ENCODE measurements at places on chromosomes 5 and 9.

DNA sequence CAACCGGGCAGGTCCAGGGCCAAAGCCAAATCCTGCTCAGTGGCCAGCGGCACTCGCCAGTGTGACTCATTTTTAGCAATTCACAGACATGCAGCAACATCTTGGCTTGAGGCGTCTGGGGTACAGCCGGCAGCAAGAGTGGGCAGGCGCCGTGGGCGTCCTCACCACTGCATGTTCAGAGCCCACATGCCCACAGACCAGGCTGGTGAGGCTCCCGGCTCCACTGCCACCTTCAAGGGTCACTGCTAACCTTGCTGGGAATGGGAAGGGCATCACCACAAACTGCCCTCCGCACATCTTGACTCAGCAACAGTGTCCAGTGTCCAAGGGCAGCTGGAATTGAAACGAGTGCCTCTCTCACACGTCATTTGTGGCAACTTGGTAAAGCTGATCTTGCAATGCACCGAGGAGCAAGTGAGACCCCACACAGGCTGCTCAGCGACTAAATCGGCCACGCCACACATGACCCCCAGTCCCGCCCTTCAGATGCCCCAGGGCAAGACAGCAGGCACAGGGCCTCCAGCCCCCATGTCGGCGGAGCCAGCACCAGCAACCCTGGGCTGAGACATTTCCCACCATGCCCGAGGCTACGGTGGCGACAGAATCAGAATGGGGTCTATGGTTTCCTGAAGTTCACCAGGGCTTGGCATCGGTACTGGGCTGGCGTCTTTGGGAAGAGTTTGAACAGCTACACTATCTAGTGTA, 140.3 kb downstream of the ROR2 start:
- DNase-seq = no peak

DNA sequence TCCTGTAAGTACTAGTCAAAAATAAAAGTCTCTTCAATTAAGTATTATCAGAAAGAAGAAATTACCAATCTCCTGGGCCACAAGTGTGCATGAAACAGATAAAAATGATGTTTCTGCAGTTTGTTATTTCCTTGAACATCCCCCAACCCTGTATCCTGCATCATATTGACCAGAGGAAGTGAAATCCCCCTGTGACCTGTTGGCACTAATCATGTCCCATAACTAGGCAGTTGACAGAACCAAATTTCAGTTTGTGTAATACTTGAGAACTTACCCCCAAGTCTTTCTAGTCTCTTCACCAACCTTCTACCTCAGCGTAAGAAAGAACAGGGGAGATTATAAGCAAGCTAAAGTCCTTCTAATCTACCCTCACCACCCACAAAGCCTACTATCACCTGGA, 368.2 kb upstream of the PDE4D start:
- no peak for DNase-seq

DNA sequence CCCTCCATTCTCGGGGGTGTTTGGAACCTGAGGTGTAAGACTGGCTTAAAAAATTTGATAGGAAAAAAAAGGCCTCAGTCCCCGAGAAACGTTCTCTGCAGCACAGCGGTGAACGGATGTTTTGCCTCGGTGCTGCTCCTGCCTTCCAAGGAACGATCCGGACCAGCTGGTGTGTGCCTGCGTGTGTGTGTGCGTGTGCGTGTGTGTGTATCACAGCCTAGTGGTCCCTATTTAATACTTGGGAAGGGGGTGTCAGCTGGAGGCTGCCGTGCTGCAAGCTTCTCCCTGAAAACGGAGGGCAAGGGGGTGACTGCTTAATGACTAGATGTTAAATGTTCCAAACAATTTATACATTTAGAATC, 76.9 kb downstream of the LHX2 start:
- peak; percentile 49 for DNase-seq

DNA sequence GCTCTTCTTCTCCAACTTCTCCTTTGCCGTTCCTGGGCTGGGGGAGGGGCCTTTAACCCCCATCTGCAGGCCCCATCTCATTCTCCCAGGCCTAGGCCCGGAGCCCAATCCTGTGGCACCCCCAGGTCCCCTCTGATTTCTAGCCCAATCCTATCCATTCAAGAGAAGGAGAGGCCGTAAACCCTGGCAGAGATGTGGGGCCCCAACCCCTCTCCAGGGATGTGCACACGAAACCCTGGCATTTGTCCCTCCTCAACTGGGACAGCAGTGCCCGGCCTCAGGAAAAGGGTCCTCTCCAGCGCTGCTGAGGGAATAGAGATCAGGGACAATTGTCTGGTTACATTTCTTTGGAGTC, 24.2 kb upstream of the ADAMTS2 start:
- DNase-seq = no peak

- peak; percentile 11 for DNase-seq
These were observed 10.0 kb upstream of the ZNF131 start for GRCh38 chr5:43110606-43111170.

- no peak for DNase-seq
These were observed 6.2 kb downstream of the GNPDA1 start for GRCh38 chr5:142006363-142007236.

DNA sequence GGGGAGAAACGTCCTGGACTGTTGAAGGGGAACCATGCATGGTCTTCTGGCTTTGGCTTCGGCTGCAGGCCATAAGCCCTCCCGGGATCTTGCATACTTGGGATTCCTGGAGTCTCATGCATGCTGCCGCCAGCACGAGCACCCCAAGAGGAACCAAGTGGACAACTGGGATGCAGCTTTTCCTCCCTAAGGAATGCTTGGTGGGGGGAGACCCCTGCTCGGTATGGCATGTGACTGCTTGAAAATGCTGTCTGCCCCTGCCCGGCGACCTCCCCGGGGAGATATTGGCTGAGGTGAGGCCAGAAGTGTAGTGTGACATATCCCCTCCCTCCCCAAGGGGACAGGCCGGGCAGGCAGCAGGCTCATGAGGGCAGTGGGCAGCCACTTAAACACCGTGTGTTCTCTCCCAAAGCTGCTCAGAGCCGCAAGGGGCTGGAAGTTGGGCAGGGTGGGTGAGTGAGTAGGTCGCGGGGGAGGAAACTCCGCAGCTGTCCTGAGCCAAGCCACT, 15.7 kb downstream of the TMEM171 start:
- DNase-seq = no peak

DNA sequence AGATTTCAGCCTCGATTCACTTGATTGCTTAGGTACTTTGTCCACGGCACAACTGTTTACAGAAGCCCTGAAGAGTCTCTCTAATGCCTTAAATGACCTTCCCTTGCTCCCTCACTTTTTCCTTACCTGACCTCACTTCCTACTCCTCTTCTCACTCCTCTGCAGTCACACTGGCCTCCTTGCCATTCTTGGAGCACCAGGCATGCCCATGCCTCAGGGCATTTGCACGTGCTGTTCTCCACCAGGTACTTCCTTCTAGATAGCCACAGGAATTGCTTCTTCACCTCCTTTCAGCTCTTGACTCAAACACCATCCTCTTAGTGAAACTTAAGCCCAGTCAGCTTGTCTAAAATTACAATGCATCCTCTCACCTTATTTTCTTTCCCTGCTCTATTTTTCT, 52.4 kb upstream of the TRAF1 start:
- DNase-seq = no peak

- no peak for DNase-seq
These were observed 20.4 kb downstream of the ERGIC1 start for GRCh38 chr5:172854451-172854871.

GRCh38 chr5:133051061-133051541, 712 bp upstream of the HSPA4 start:
- no peak for DNase-seq

- no peak for DNase-seq
These were observed 23.4 kb downstream of the GLT6D1 start for GRCh38 chr9:135615666-135616618.

DNA sequence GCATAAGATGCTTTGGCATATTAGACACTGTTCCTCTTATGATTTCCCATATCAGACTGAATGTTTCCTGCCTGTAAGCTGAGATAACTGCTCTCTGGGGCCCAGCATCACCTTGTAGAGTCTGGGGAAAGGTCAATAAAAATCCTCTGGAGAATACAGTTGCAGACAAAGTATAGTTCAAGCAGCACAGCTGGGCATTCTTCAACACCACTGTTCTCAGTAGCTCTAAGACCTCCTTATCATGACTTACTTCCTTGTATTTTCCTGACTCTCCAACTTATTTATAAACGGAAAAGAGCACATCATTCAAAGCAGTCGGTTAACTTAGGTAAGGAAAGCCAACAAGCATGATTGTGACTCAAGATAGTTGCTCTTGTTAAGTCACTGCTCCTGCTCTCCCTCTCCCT, 208.7 kb upstream of the RASEF start:
- no peak for DNase-seq

- no peak for DNase-seq
These were observed 78.0 kb upstream of the TNC start for GRCh38 chr9:115195912-115196311.

GRCh38 chr5:68214482-68215207, 911 bp upstream of the PIK3R1 start:
- no peak for DNase-seq

DNA sequence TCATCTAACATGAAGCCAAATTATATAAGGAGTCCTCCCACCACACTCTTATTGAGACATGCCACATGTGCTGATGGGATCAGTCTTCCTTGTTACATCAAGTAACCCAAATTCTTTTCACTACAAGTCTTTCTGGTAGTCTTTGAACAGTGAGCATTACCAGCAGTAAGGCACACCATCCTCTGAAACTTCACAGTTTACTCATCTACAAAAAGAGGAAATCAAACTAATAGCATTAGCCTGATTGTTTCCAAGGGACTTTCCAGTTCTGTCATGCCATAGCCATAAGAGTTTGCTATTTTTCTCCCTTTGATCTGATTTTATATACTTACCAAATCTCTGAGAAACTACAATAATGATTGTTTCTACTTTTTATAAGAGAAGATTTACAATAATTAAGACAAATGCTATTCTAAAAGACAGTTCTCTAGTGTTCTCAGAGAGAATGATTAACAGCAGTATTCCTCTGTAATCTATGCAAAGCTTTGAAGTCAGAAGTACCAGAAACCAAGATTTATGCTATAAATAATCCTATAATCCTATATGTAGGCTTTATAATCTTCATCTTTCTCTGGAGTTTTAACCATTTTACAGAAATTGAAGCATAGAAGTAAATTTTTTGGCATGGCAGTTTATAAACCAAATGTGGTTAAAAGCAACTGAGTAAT, 166.2 kb upstream of the ACO1 start:
- DNase-seq = no peak

- no peak for DNase-seq
These were observed 13.4 kb downstream of the ELAVL2 start for GRCh38 chr9:23812673-23813072.

DNA sequence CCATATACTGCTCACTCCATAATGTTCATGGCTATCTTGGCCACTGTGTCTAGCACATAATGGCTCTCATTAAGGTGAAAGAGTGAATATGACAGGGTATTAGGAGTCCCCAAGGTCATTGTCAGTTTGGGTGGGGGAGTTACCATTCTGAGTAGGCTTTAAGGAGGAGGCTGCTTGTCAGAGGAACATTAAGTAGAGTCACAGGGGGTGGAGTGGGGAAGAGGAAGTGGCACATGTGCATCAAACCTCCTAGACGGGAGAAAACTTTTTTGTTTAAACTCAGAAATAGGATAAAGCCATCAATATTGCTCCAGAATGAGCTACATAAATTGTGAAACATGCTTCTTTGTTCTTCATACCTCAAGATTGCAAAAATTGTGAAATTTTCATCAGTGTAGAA, 45.5 kb downstream of the DAB2IP start:
- no peak for DNase-seq

- DNase-seq = no peak
These were observed 224.8 kb downstream of the ENC1 start for GRCh38 chr5:74415695-74416102.

- DNase-seq = no peak
These were observed 25.9 kb downstream of the QRFP start for GRCh38 chr9:130870491-130871381.

DNA sequence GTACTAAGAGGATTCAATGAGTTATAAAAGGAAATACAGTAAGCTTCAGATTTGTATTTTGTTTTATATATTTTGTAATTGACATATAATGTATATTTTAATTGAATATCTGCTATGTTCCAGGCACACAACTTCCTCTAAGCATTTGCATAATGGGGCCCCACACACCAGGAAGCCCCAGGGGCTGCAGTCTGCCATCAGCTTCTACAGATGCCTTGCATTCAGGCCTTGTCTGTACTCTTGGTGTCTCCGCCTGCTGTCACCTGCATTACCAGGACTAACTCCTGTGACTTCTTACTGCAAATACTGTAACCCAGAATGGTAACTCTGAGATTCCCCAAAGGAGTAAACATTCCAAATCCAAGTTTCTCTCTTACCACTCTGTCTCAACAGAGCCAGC, 20.6 kb downstream of the ARL15 start:
- DNase-seq = no peak

- no peak for DNase-seq
These were observed 20.8 kb downstream of the C9orf152 start for GRCh38 chr9:110187126-110187525.

- DNase-seq = no peak
These were observed 172.2 kb upstream of the PLCXD3 start for GRCh38 chr5:41682641-41683040.

- no peak for DNase-seq
These were observed 133.6 kb downstream of the ATG10 start for GRCh38 chr5:82105457-82105856.

GRCh38 chr5:61055434-61056006, 106.7 kb downstream of the SMIM15 start:
- peak; percentile 2 for DNase-seq

- peak; percentile 70 for DNase-seq
These were observed 678 bp upstream of the KIF12 start for GRCh38 chr9:114099669-114100270.

- no peak for DNase-seq
These were observed 43.2 kb upstream of the TIMD4 start for GRCh38 chr5:157006262-157006661.

GRCh38 chr5:175658299-175659145, 651 bp downstream of the HRH2 start:
- DNase-seq = no peak

DNA sequence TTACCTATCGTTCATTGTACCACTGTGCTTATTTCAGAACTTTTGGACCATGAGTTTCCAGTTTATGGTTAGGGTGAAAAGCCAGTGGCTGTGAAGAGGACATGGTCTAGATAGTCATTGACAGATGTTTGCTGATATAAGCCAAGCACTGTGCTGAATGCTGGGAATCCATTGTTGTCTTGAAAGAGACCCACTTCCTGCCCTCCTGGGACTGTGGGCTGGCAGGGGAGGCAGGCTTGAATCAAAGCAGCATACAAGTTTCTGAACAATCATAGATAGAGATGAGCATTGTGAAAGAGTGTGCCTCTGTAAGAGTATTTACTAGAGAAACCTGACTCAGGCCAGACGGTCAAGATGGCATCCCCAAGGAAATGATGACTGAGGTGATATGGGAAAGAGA, 73.4 kb downstream of the NMUR2 start:
- no peak for DNase-seq

DNA sequence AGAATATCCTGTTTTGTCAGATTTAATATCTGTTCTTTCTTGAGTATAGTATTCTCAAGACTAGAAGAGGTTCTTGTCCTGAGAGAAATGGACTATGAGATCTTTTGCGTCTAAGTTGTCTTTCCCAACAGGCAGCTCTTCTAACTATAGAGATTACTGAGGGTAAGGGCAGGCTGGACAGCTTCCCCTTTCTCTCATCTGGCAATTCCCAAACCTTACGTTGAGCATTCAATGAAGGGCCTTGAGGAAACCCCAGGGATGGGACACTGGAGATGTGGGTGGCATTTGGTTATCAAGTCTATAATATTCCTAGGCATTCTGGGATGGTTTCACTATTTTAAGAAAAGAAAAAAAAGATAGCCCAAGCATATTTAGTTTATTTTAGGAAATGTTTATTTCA, 28.0 kb upstream of the C5orf47 start:
- DNase-seq = no peak
